T-helper 1 cell (primary cell): ENCODE measurements at places on chromosomes 3 and 15.

GRCh38 chr3:197260491-197261163 is 37.8 kb downstream of the DLG1 start:
- no peak for DNase-seq

DNA sequence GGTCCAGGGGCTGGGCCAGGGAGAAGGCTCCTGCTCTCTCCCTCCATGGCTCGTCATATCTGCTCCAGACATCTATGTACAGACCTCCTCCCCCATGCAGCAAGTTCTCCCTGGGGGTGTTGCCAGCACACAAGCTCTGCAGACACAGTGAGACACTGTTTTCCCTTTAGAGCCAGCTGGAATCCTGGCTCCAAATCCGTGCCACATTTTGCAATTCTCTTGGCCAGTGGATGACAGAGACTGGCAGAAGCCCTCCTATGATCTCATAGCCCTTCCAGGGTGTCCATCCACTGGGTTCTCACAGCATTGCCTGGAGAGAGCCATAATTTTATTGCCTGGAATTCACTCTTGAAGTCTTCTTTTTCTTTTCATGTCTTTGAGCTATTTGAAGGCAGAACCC is 203.9 kb downstream of the TLE3 start:
- DNase-seq = no peak

DNA sequence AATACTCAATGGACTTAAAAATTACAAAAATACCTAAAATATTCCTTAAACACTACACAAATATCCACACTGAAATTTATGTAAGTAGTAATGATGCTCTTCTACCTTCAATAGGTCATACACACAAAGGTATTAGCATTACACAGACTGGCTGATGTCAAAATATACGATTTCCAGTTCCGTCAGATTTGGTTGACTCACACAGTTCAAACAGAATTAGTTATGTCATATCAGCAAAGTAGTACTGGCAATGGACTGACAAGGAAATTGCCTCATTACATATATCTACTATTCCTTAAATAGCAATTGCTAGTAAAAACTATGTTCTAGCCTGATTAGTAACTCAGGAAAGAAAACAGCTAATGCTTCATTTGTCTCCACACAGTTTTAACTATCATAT is 70.8 kb downstream of the ADAM10 start:
- no peak for DNase-seq

GRCh38 chr3:112813723-112814171 is 32.9 kb downstream of the CD200R1L start:
- no peak for DNase-seq

GRCh38 chr3:101240719-101241399 is 79.5 kb downstream of the IMPG2 start:
- no peak for DNase-seq

DNA sequence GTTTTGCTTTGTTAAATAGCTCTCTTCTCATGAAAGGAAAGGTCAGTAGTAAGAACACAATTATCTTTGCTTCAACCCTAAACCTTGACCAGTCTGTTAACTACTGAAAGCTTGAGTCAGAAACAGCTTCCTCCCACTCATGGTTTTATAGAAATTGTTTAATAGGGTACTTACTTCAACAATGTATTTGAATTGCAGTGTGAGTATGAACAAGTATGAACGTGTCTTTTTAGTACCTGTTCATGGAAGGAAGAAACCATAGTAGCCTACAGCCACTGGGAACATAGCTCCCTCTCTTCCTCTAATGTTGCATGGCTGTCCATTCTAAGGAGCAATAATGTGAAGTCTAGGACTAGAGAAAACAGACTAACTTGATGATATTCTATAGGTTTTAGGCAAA is 311.0 kb downstream of the MCTP2 start:
- no peak for DNase-seq

- no peak for DNase-seq
These were observed 496.3 kb downstream of the ROBO2 start for GRCh38 chr3:77536038-77536775.
